ENCODE measurements at places on chromosomes 1 and 21.
A peak's percentile ranks its signal among the peaks of the same experiment; 100 is the strongest.

DNA sequence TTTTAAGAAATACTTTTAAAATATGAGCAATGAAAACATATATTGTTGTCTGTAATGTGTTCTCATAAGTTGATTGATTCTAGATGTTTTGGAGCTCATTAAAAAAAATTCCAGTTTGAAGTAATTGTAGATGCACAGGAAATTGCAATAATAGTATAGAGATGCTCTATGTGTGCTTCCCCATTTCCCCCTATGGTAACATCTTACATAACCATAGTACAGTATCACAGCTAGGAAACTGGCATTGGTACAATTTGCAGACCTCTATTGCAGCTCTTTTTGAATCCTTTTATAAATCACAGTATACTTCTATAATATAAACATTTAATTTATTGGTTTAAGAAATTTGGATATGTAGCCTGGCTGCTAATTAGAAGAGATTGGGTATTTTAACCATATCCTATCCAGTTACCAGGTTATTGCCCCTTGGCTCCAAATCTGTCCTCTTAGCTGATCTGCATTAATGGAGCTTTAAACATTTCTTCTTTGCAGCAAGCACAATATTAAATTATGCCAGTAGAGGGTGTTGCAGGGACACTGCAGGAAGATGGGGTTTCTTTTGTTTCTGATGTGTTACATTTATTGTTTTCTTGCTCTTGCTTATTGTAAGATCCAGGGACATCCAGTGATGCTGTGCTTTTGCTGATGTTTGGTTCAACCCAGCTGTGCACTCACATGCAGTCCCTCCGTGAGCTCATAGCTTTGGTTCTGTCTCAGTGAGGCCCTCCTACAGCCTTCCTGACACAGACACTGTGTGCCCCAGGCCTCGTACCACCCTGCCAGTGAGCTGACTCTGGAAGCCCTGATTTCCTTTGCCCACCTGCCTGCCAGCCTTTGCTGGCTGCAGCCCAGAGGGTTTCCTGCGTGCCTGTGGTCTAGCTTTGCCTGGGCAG lies 103.3 kb downstream of the RABGAP1L start:
- DNase-seq, result no peak

- no peak for DNase-seq
Measured at GRCh38 chr1:7636795-7637526, 134.1 kb upstream of the VAMP3 start.

GRCh38 chr1:66535061-66535460 lies 1.1 kb downstream of the SGIP1 start:
- DNase-seq, result no peak

DNA sequence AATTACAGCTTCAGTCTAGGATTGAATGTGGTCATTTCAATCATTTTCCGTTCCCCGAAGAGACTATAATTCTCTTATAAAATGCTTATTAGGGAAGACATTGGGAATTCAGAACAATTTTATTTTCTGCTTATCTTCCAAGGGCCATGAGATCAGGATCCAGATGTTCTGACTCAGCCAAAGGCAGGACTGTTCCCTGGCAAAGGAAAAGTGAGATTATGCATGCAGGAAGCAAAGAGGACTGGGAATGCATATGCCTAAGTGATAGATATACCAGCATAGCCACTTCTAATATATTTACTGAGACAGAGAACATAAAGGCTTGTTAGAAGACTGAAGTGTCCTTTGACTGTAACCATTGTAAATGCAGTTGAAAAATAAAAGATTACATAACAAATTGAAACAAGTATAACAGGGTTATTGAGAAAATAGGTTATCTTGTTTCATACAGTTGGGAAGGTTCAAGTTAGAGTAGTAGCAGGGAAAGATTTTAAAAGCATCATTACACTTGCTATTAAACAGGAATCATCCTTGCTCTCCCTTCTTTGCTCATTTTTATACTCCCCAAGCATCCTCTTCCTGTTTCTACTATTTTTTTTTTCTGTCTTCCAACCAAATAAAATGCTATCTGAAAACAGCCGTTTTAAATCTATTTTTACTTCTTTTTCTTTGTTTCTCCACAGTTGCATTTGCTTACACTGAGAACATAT lies 439.6 kb upstream of the ADAMTS5 start:
- no peak for DNase-seq

DNA sequence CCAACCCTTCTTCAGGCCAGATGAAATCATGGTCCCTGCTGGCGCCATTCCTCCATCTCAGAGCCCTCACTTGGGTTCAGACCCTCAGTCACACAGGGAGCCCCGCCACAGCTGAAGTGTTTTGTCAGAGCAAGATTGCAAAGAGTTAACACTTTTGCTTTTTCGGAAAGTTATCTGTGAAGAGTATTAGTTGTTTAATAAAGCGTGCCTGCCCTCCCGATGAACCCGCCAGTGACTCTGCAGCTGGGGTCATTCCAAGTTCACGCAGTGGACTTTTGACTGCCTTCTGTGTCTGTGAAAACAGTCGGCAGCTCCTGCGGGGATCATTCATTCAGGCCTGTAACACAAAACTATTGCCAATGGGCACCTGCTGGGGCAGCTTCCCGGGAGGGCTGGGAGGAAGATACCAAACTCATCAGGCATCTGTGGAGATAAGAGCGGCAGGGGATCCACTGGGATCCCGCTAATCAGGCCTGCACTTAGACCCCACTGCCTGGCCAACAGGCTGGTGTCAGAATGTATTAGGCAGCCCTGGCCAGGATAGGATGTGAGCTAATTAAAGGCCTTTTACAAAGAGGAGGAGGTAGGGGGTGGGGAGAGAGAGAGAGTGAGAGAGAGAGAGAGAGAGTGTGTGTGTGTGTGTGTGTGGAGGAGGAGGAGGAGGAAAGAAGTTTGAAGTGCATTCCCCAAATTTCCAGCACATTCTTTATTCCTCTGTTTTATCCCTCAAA lies 184.5 kb downstream of the DHRS3 start:
- DNase-seq, result no peak

- DNase-seq, result no peak
Measured at GRCh38 chr1:202654079-202654478, 56.2 kb downstream of the SYT2 start.

- no peak for DNase-seq
Measured at GRCh38 chr1:93607814-93608186, 73.8 kb downstream of the BCAR3 start.

DNA sequence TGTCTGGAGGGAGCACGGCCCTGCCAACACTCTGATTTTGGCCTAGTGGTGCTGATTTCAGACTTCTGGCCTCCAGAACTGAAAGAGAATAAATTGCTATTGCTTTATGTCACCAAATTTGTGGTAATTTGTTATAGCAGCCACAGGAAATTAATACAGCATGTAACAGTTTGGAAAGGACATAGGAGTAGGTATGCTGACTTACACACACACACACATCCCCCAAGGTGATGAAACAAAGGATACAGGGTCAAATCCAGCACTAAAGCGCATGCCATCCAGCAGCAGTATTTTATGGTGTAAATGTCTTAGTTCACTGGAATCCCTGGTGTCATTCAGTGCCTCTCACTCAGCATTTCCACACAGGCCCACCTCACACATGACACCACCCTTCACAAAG lies 72.2 kb upstream of the MAN1A2 start:
- DNase-seq, result no peak

GRCh38 chr21:37273911-37274690 lies 7.0 kb upstream of the VPS26C start:
- no peak for DNase-seq

GRCh38 chr21:37028570-37028969 lies 22.1 kb downstream of the RIPPLY3 start:
- DNase-seq, result no peak

DNA sequence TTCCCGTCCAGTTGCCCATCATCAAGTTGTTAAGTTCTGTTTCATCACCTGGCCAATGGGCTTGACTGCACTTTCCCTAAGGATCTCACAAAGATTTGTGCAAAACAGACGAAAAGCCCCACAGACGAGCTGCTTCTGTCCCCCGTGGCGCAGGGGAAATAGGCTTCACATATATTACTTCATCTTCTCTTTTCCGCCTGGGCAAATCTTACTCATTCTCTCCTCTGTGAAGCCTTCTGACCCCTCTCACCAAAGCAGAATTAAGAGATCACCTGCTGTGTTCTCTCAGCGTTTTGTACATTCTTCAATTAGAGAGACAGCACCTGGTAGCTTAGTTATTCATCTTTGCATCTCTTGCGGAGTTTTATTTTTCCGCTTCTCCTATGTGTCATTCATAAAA lies 129.8 kb downstream of the IGSF21 start:
- DNase-seq, result no peak

DNA sequence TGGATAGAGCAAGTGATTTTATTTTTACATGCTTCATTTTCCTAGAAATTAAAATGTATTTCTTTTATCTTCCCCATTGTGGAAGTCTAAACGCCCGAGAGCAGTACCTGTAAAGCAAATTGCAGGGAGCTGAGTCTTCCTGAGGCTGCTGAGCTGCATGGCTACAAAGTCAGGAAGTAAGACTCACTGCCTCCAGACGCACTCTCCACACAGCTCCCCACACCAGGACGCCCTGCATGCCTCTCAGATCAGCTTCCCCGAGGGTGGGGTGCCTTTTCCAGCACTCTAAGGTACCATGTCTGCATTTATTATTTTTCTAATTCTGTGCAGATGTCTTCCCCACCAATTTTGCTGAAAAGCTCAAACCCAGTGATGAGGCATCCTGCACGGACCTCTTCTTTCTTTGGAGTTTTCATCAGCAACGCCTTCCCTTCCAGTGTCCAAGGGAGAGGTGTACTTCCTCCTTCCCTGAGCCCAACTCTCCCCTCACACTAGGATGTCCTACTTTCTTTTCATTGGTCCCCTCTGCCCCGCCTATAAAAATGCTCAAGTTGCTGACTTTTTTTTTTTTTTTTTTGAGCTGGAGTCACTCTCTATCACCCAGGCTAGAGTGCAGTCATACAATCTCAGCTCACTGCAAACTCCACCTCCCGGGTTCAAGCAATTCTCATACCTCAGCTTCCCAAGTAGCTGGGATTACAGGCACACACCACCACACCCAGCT lies 114.7 kb downstream of the PCNX2 start:
- no peak for DNase-seq

DNA sequence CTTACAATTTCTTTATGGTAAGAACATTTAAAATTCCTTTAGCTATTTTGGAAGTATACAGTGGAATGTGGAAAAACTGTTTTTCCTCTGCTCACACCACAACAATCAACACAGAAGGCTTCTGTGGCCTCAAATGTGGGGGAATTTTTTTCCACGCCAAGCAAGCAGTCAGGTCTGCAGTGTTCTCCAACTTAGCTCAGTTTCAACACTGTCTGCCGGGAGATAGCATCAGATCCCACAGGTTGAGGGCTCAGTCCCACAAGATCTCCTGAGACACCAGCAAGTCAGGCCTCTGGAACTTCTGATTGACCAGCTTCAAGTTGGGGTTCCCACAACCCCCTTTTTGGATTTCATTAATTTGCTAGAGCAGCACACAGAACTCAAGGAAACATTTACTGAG lies 50.3 kb downstream of the PTBP2 start:
- DNase-seq, result no peak

- DNase-seq, result no peak
Measured at GRCh38 chr1:170064821-170065220, 9.7 kb downstream of the KIFAP3 start.

- DNase-seq, result no peak
Measured at GRCh38 chr1:54754045-54754444, 10.3 kb downstream of the PARS2 start.

- no peak for DNase-seq
Measured at GRCh38 chr1:224639426-224639975, 23.4 kb downstream of the CNIH3 start.

- no peak for DNase-seq
Measured at GRCh38 chr1:179077396-179077795, 4.5 kb upstream of the TOR3A start.

- no peak for DNase-seq
Measured at GRCh38 chr1:203799971-203800370, 4.5 kb downstream of the ZBED6 start.

- DNase-seq, result peak; percentile 97
Measured at GRCh38 chr1:156123356-156124196, 9.1 kb downstream of the LMNA start.

- no peak for DNase-seq
Measured at GRCh38 chr1:57336793-57337192, 87.1 kb downstream of the DAB1 start.

GRCh38 chr1:205739348-205740160 lies 10.4 kb downstream of the NUCKS1 start:
- DNase-seq, result no peak

GRCh38 chr1:78237364-78237916 lies 191.7 kb downstream of the GIPC2 start:
- peak; percentile 72 for DNase-seq

- DNase-seq, result no peak
Measured at GRCh38 chr1:20663365-20663764, 2.2 kb upstream of the DDOST start.

GRCh38 chr1:51240084-51240483 lies 4.0 kb downstream of the RNF11 start:
- no peak for DNase-seq

DNA sequence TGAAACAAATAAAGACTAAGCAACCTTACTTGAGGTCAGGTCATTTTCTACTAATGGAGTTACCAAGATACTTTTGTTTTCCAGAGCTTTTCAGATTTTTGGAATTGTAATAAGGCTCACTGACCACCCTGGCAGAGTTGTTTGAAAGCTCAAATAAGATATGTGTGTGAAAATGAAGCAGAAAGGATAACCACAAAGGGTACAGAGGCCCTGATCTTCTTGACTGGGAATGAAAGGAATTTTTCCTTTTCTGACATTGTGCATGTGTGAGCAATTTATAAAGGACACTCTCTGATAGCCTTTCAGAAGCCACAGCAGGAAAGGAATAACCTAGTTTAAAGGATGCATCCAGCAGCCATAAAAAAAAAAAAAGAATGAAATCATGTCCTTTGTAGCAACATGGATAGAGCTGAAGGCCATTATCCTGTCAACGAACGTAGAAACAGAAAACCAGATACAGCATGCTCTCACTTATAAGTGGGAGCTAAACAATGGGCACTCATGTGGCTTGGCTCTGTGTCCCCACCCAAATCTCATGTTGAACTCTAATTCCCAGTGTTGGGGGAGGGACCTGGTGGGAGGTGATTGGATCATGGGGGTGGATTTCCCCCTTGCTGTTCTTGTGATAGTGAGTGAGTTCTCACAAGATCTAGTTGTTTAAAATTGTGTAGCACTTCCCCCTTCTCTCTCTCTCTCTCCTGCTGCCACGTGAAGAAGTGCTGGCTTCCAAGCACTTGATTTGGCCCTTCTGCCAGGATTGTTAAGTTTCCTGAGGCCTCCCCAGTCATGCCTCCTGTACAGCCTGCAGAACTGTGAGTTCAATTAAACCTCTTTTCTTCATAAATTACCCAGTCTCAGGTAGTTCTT lies 3.1 kb upstream of the SRP9 start:
- DNase-seq, result no peak

- DNase-seq, result peak; percentile 95
Measured at GRCh38 chr1:151832318-151832980, 847 bp upstream of the RORC start.

Data from upper lobe of right lung (tissue), 1 donor.